ENCODE measurements at places on chromosomes 5 and 9.

DNA sequence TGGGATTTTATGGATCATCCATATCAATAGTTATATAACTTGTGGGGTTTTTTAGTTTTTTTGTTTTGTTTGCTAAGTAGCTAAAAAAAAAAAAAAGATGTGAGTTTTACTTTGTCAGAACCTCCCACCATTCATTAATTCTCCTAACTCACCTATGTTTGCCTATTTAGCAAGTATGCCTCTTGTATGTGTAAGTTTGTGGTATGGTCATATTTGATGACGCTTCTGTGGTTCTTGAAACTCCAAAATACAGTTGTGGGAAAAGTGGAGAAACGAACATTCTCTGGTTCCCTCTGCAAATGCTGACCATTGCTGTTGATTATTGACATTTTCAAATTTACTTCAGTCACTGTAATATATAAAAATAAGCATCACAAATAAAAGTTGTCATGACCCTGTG is 75.7 kb downstream of the PBX3 start:
- no peak for DNase-seq

DNA sequence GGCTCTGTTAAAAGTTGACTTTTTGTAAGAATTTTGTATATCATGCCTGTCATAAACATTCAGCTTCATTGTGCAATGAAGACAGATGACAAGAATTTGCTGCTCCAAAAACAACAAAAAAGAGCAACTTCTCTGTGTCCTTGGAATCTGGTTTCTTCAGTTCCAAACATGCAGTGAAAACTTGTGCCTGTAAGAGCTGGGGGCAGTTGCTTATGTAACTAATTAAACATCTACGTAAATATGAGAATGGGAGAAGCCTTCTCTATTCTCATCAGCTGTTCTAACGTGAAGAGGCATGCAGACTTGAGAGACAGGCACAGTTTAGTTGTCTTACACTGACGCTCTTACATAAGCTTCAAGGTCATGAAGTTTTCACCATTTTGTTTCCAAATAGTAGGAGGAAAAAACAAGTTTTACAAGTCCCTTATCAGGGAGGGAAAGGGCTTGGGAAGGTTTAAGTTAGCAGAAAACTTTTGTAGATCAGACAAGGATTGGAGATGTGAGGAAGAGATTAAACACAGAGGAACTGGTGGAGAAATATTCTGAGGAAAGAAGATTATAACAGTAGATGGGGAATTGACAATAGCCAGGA is 170.4 kb downstream of the RFK start:
- no peak for DNase-seq

DNA sequence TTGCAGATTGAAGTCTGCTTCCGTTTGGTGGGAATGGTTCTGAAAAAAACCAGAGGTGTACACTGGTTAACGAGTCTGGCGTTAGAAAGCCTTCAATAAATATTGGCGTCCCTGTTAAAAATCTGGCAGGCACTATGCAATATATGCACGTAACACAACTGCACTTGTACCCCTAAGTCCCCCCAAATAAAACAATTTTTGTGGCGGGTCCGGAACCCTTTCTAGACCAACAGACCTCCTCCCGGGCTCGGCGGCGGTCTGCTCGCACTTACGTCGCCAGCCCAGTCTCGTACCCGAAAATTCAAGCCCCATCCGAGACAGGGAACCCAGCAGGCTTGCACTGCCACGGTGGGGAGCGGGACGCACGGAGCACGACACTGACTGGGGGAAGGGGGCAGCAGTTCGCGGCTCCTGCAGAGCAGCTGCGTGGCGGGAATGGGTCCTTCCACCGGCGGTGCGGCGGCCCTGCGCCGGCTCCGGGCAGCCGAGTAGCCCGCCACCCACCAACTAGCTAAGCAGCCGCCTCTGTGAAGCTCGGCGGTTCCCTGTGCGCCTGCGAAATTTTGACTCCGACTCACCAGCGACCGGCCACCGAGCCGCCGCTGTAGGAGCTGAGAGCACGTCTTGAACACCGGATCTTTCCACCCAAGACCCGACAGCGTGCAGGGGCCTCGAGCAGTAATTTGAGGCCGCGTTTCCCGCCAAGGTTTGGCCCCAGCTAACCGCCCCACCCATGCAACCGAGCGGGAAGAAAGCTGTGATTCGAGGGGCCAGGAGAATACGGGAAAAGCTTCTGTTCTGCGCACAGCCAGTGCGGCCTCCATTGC is 3.9 kb downstream of the MCIDAS start:
- DNase-seq: no peak

GRCh38 chr5:135016861-135017290 is 17.2 kb downstream of the PITX1 start:
- DNase-seq: no peak

GRCh38 chr9:105376893-105377292 is 70.9 kb upstream of the FSD1L start:
- no peak for DNase-seq

DNA sequence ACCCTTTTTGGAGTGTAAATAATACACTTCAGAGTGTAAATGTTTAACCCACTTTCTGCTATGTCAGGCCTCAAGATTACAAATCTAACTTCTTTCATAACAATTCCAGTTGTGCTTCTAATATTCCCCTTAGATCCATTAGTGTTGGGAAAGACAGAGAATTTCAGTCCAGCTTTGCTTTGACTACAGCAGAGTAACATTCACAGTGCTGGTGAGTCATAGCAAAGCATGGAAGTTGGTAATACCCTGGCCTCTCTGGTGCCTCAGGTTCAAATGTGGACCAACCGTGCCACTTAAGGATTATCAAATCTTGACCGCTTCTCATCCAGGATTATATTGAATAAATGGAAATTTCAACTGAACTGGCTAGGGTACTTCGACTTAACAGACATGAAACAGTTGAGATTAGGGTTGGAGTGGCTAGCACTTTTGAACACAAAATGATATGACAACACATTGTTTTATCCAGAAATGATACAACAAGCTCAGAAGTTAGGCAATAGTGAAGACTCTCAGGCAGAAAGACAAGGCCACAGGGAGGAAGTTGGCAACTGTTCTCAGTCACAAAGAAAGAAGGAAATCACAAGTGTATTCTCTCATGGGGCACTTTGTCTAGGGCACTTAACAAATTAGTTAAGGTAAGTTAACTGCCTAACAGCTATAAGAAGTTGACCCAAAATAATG is 24.4 kb upstream of the RASA1 start:
- no peak for DNase-seq

DNA sequence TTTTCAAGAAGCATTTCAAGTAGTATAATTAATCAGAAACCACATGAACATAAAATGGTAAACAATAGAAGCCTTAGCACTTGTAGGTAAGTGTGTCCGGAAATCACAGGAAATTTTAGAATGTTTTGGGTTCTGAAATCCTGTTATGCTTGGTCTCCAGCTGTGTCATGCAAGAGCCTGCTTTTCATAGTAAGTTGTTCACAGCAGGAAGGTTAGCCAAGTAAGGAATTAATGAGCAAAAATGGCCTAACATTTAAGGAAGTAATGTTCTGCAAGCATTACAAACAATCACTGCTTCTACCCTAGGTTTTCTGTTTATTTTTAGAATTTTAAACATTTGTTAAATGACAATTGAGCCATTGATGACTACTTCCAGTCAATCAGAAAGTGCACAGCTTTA is 669.5 kb downstream of the SLCO4C1 start:
- no peak for DNase-seq

DNA sequence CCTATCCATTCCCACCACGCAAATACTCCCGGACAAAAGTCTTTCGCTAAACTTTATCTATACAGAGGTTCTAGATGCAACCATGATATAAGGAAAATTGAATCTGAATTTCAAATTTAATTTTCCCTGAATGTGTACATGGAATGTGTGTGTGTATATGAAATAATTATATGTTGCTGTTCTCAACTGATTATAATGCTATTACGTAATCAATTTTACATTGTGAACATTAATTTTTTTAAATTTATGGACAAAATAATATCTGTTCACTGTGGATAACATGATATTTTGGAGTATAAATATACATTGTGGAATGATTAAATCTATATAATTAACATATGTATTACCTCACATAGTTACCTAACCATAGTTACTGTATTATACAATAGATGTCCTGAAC is 1250.6 kb downstream of the EFNA5 start:
- no peak for DNase-seq

DNA sequence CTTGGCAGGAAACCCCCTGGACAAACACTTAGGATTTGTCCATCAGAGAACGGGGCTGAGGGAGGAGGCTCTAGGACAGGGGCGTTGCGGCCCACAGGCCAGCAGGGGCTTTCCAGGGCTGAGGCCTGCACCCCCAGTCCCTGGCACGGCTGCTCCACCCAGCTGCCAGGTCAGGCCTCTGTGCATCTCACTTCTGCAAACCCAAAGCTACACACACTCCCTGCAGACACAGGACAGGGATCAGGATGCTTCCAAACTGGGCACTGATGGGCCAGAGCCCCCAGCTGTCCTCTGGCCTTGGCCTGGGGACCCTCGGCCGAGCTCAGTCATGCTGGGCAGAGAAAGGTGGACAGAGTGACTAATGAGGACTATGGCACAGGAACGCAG is 106.2 kb upstream of the SARDH start:
- DNase-seq: no peak

GRCh38 chr5:41747301-41747700 is 122.9 kb downstream of the OXCT1 start:
- no peak for DNase-seq

DNA sequence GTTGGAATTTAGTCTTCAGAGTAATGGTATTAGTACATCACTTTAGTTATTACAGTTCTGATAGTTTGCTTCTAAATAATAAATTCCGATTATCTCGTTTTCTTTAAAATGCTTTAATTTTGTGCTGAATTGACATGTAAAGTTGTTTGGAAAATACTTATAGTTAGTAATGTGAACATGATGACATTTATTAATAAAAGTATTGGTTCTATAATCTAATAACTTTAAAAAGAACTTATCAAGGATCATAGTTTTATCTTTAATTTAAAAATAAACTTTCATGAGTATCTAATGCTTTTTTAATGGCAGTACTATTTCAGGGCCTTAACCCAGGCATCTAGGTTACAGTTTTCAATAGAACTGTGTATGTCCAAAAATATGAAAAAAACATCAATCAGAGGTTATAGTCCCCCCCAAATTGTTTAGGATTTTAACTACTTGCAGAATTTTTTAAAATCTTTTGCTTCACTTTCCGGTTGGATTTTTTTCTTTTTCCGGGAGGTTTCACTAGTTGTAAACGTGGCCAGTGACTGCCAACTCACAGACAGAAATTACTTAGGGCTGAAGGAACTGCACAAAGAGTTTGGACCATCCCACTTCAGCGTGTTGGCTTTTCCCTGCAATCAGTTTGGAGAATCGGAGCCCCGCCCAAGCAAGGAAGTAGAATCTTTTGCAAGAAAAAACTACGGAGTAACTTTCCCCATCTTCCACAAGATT is 680 bp downstream of the GPX8 start:
- DNase-seq: no peak

GRCh38 chr9:125756518-125756917 is 9.3 kb downstream of the PBX3 start:
- DNase-seq: no peak

GRCh38 chr5:159426694-159427093 is 96.4 kb upstream of the IL12B start:
- DNase-seq: no peak

DNA sequence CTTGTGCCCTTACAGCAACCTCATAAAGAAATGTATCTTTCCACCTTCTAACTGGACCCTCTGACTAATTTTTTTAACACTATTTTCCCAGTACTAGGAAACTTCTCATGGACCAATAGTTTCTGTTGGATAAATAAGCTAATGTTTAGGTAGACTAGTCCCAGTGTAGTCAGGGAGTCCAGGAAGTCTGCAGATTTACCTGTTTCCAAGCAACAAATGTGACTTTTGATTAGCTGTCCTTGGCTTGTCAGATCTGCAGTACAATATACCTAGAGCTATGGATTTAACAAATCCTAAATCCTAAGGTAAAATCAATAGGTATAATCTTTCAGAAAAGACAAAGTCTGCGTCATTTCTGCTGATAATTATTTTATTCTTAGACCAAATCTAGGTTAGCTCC is 55.7 kb downstream of the FAM174A start:
- no peak for DNase-seq

DNA sequence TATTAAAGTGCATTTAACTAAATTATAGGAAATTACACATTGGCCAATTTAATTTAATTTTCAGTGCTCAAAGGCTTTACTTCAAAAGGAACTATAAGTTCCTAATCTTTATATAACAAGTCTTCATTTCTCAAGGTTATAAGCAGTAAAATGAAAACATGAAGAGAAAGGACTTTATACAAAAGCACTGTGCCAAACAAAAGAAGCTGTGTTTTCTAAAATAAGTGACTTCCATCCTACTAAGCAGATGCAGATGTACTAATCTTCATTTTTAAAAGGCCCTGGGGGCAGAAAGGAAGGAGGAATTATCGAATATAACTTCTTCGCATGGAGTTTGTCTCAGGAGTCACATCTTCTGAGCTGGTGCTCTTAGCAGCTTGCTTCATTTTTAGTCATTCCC is 81.4 kb downstream of the SHC3 start:
- no peak for DNase-seq

Data from NCI-H1930 (cell line).